ENCODE measurements at places on chromosomes 1 and 21. TPM values are rescaled to one million over a fixed set of nuclear protein-coding genes. Genes with fewer than 3 reads are reported as not detected.

TAL1 gene
- 15.1 TPM for total RNA-seq

TEDDM1 gene
- not detected for total RNA-seq

FMO3 gene
- 30.9 TPM for total RNA-seq

TRMT1L gene
- 18.2 TPM for total RNA-seq

S100A7A gene
- not detected for total RNA-seq

SFN gene
- 0.55 TPM for total RNA-seq

ATPAF1 gene
- 46.3 TPM for total RNA-seq

DMRTB1 gene
- total RNA-seq: not detected

SELENON gene
- total RNA-seq: 9.0 TPM

MGST3 gene
- total RNA-seq: 134 TPM

CLCNKB gene
- 1.2 TPM for total RNA-seq

OR2L13 gene
- not detected for total RNA-seq

HMCN1 gene
- total RNA-seq: 7.0 TPM

LORICRIN gene
- not detected for total RNA-seq

BNIPL gene
- 0.24 TPM for total RNA-seq

GCSAML gene
- 1.0 TPM for total RNA-seq

WNT3A gene
- not detected for total RNA-seq

ERICH3 gene
- total RNA-seq: under 0.01 TPM

SELL gene
- not detected for total RNA-seq

SGIP1 gene
- 2.9 TPM for total RNA-seq

BRINP3 gene
- 39.7 TPM for total RNA-seq

EDN2 gene
- not detected for total RNA-seq

HUNK gene
- 1.5 TPM for total RNA-seq

C4BPA gene
- not detected for total RNA-seq

NR1I3 gene
- not detected for total RNA-seq

SYTL1 gene
- total RNA-seq: not detected

FCRL4 gene
- total RNA-seq: not detected

TMEM269 gene
- not detected for total RNA-seq

CFAP57 gene
- total RNA-seq: 1.5 TPM

Measured in uterus (tissue), 4 donors.